ENCODE measurements at places on chromosomes 5 and 9.
A peak's percentile ranks its signal among the peaks of the same experiment; 100 is the strongest.

- DNase-seq: no peak
Observed at GRCh38 chr5:52579391-52579790, 208.3 kb upstream of the ITGA1 start.

DNA sequence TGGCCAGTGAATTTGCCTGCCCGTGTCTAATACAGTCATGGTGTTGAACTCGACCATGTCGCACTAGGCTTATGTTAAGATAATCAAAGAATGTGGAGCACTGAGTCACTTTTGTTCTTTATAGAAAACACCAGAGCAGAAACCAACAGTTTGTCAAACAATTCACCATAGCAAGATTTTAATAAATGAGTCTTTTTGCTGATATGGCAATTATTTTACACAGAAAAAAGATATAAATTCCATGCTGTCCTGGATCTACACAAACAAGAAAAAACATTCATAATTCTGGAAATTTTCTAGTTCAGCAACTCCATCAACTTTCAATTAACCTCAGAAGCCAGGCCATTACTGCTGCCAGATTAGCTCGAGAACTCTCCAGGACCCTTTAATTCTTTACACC is 208.9 kb downstream of the ZNF608 start:
- no peak for DNase-seq

GRCh38 chr5:93588352-93589151 is 5.5 kb downstream of the NR2F1 start:
- no peak for DNase-seq

GRCh38 chr9:127644943-127645342 is 32.9 kb downstream of the STXBP1 start:
- DNase-seq: peak; percentile 44

- DNase-seq: no peak
Observed at GRCh38 chr9:137021979-137022661, 5.9 kb downstream of the ABCA2 start.

- no peak for DNase-seq
Observed at GRCh38 chr5:122412966-122413365, 100.9 kb downstream of the SNCAIP start.

- DNase-seq: no peak
Observed at GRCh38 chr5:157471709-157472108, 11.7 kb downstream of the NIPAL4 start.

- DNase-seq: peak; percentile 11
Observed at GRCh38 chr9:92342825-92343488, 17.2 kb downstream of the CENPP start.

DNA sequence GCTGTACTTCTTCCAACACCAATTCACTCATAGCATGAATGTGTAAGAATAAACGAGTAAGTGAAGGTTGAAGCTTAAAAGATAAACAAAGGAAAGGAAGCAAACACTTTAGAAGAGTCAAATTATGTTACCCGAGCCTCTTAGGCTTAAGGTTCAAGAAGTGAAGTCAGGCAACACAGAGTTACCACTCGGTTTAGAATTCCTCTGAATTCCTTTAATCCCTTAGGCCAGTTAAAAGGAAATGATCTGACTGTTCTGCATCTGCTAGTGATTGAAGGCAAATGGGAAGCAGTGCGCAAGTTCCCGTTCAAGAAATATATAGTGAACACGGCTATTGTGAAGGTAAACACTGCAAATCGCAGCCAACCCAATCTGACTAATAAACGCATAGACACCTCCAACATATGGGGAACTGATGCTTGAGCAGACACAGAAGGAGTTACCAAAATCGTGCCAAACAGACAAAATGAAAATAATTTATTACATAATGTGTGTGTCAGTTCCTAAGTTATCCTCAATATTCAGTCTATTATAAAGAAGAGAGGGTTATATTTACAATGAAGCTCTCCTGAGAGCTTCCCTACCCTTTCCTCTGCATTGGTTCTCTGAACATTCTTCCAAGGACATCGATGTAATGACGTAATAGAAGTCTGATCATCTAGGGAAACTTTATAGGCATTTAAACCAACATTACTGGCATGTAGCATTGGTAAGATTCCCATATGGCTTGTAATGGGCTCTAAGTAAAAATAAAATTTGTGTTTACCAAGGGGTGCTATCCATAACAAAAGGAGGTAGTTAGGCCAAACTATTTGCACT is 837.1 kb upstream of the ZNF608 start:
- DNase-seq: no peak

GRCh38 chr9:95640336-95640735 is 123.6 kb upstream of the PTCH1 start:
- no peak for DNase-seq

DNA sequence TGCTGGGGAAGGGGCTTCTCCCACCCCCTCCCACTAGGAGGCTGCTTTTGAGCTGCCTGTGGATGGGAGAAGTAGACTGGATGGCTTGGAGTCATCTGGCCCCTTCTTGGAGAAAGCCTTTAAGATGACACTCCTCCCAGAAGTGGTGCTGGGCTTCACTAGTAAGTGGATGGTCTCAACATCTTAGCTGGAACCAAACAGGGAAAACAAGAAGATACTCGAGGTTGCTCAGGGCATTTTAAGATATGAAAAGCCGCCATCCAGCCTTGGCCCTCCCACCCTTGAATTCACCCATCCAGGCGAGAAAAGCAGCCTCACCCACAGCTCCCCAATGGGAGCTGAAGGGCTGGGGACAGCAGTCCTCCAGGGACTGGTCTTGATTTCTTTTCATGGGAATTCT is 7.8 kb upstream of the SMIM32 start:
- no peak for DNase-seq

DNA sequence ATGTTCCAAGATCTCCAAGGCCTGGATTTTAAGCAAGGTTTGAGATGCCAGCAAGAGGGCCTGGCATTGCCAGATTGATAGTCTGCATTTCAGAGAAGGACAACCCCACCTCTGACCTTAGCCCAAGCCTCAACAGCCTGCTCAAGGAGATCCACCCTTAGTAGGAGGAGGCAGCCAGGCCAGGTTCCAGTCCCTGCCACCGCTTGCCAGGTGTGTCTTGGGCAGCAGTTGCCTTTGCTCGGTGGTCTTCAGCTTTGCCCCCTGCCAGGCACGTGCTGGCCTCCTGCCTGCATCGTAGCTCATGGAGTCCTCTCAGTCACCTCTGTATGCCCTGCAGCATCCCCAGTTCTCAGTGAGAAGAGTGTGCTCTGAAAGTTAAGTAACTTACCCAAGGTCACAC is 134.2 kb downstream of the KCNIP1 start:
- DNase-seq: no peak

GRCh38 chr9:21402386-21403251 is 6.3 kb upstream of the IFNA8 start:
- DNase-seq: no peak

DNA sequence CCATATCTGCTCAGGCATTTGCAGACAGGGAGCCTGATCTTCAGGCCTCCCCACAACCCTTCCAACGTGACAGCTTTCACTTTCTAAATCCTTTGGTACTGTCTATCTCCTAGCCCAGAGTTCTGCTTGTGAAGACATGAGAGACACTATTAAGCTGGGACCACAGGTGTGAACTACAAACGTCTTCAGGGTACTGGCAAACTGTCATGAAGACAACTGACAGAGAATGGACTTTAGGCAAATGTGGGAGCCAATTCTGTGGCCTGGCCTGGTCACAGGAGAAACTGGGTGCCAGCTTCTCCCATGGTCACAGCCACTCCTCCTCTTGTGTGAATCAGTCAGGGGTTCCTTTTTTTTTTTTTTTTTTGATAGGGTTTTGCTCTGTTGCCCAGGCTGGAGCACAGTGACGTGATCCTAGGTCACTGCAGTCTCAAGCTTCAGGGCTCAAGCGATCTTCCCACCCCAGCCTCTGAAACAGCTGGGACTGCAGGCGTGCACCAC is 10.4 kb downstream of the TRIM14 start:
- DNase-seq: no peak

GRCh38 chr9:74577956-74578355 is 80.8 kb downstream of the RORB start:
- no peak for DNase-seq

GRCh38 chr9:96289392-96289791 is 12.6 kb downstream of the HSD17B3 start:
- DNase-seq: no peak

DNA sequence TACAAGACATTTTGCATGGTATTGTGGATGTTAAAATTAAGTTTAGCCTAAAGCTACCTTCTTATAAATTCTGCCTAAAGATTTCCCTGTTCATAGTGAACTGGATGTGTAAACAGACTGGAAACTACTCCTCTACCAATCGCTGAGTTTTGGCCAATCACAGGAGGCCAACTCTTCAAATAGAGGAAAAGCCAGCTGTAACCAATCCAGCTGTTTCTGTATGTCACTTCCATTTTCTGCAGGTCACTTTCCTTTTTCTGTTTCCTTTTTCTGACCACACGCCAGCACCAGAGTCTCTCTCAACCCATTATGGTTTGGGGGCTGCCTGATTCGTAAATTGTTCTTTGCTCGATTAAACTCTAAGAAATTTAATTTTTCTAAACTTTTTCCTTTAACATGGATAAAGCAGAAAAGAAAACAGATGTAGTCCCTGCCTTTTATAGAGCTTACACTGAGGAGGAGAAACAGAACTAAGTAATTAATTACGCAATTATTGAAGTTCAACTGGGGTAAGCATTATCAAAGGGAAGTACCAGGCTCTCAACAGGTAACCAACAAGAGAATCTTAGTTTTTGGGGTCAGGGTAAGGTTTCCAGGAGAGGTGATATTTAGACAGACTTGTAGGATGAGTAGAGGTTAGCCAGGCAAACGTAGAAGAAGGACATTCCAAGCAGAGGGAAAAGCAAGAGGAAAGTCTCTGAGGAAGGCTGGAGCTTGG is 27.7 kb downstream of the RANBP3L start:
- DNase-seq: no peak

GRCh38 chr9:20853866-20854265 is 169.8 kb downstream of the FOCAD start:
- no peak for DNase-seq

DNA sequence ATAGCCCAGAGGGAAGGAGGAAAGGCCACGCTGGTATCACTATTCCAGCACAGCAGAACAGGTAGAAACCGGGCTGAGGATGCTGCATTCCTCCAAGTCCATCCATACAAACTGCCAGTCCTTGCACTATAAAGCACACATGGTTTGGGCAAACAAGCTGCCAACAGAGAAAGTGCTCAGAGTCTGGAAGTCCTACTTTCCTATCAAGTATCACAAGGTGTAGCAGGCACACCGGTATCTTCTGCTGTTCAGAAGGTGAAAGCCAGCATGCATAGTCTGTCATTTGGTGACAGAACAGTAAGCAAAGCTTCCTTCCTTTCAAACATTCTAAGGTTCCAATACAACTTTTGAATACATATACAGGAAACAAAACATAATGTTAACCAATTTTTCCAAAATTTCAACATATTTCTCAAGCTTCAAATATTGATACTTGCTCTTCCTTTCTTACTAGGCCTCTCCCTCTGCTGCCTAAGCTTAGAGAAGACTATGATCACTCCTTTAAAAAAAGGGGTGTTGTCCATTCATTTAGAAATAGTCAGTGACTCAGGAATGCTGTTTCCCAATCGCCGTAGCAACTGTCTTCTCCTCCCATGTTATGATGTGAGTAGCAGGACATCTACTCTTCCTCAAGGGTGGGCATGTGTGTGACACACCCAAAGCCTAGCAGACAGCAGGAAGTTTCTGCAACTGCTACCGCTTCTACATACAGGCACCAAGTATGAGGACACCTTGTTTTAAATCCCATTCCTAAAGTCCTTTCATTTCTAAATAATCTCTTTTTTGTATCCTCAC is 14.7 kb downstream of the DIAPH1 start:
- DNase-seq: no peak

DNA sequence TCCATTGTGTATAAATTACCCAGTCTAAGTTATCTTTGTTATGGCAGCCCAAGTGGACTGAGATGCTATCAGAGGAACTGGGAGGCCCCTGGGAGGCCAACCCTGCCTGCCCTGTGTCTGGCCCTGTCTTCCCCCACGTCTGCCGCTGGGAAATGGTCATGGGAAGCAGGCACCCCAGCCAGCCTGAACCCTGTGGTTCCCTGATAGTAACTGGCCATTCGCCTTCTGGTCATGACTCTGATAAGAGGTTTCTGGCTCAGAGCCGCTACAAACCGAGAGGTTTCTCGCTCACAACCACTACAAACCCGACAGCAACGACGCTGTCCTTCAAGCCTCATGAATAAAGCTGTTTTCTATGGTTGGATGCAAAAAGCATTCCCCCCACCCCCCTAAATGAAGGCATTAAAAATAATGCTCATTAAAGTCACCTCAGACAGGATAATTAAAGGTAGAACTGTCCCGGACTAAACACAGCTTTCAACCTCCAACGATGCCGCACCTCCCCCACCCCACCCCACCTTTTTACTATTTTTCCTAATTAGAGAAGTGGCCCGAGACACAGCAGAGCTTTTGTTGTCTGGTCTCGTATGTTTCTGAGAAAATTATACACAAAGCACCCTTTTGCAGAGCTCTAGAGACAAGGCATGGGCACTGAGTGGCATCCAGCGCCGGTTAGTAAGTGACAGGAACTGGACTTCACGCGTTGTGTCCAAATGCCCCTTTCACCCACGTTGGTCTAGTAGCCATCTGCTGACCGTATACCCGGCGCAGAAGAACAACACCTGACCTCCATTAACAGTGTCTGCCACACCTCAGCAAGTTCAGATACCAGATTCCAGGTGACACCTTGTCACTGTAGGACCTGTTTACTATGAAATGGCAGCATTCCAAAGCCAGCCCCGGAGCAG is 140.8 kb downstream of the COL23A1 start:
- DNase-seq: no peak

GRCh38 chr5:172597755-172598155 is 43.3 kb upstream of the NEURL1B start:
- DNase-seq: no peak

DNA sequence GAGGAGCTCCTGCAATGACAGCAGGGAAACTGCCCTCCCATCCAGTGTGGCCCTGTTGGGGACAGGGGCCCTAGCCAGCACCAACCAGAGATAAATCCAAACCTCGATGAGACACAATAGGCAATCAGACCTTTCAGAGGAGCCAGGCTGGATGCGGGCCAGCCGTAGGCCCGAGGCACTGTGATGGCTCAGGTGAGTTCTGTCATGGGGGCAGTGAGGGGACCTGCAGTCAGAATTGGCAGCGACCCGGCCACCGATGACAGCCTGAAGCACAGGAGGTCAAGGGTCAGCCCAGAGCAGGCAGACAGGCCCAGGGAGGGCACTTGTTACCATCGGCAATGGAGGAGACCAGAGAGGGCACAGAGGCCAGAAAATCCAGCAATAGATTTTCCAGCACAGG is 90.8 kb downstream of the FRMD3 start:
- DNase-seq: no peak

GRCh38 chr5:178284996-178285395 is 52.4 kb upstream of the PHYKPL start:
- DNase-seq: no peak

- no peak for DNase-seq
Observed at GRCh38 chr5:18920966-18921365, 1067.0 kb downstream of the CDH18 start.

GRCh38 chr9:137787381-137787780 is 90.2 kb upstream of the CACNA1B start:
- DNase-seq: no peak

DNA sequence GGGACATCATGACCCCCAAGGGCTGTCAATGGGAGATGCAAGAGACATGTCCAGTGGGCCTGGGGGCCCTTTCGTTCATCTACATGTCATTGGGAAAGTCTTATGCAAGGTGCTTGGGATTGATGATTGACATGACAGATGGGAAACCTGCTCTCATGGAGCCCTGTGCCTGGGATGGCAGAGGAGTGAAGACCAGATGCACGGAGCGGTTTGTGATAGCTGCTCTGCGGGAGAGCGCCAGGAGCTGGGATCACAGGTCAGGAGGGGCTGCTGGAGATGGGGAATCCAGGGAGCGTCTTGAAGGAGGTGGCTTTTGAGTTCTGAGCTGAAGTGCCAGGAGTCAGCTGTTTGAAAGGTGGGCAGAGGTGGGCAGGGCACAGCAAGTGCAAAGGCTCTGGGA is 104.3 kb downstream of the FGF18 start:
- peak; percentile 51 for DNase-seq

Data from NCI-H524 (cell line).